Amniotic stem cell (primary cell): ENCODE measurements at places on chromosomes 7 and 10.

DNA sequence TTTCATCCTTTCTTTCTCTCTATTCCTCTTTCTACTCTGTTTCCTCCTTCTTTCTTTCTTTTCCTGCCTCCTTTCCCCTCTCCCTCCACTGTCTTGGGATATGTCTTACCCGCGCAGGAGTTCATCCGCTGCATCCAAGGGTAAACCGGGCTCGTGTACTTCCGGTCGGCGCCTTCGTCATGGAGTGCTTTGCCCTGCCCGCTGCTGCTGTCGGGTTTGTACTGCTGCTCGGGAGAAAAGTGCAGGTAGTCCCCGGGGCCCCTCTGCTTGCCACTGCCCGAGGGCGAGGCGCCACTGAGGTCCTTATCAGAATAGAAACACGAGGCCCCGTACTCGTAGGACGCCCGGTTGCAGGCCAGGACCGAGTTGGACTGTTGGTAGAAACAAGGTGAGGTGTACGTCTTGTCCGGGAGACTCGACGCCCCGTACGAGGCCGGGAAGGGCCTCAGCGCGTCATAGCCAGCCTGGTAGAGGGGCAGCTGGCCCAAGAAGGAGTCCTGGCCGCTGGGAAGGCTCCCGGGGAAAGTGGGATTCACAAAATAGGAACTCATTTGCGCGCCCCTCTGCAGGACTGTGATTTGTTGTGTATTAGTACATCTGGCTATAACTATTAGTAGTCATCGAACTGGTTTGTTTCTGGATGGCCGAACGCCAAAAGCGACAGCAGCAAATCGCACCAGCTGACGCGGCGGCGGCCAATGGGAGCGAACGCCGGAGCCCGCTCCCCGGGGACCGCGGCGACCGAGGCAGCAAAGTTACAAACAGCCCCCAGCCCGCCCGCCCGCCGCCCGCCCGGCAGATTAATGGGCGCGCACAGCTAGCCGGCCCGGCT is at the start of gene HOXA6:
Gene HOXA6 (minus strand): TSS at position 576 of the 832 bp plus-strand sequence. CDS start 25 bp downstream, at position 551.
- no peak for DNase-seq

GRCh38 chr7:129840757-129841156 is 112.0 kb downstream of the UBE2H start:
- no peak for DNase-seq

GRCh38 chr10:61984803-61985418 is 83.4 kb downstream of the ARID5B start:
- no peak for DNase-seq

DNA sequence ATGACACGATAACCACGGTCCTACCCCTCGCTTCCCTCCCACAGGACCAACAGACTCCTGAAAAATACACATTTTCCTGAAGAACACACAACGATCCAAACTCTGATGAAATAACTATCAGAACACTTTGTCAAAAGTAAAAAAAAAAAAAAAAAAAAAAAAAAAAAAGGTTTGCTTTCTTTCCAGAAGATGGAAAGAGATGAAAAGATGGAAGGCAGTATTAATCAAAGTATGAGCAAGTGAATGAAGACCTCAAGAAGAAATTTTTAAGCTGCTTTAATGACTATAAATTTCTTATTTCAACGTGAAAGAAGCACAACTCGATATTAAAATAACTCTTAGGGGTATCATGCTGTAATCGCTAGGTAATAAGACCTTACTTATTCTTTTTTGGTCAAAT is 202.3 kb downstream of the CHCHD3 start:
- no peak for DNase-seq

GRCh38 chr10:102309916-102310315 is 64.6 kb downstream of the GBF1 start:
- no peak for DNase-seq

- no peak for DNase-seq
Measured at GRCh38 chr7:134452419-134452838, 6.5 kb downstream of the AKR1B1 start.
